ENCODE measurements at places on chromosomes 5 and 9.

DNA sequence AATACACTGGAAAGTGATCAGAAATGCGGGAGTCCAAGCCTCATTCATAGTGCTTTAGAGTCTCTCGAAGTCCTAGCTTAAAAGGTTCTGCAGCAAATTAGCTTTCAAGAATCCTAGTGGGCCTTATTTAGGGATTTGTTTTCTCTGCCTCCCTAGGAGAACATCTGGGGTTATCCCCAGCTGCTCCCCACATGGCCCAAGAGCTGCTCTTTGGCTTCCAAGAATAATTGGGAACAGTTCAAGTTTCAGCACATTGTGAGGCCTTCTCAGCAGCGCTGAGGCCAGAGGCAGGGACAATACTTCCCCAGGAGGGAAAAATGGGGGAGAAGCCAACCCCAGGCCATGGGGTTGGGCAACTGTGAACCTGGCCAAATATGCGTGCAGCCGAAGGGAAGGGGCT lies 108.7 kb downstream of the LIFR start:
- no peak for DNase-seq

- DNase-seq: no peak
These were observed 25.8 kb upstream of the PCA3 start for GRCh38 chr9:76738402-76738801.

- DNase-seq: peak; percentile 4
These were observed 50.1 kb downstream of the TMEM167A start for GRCh38 chr5:83026930-83027687.

DNA sequence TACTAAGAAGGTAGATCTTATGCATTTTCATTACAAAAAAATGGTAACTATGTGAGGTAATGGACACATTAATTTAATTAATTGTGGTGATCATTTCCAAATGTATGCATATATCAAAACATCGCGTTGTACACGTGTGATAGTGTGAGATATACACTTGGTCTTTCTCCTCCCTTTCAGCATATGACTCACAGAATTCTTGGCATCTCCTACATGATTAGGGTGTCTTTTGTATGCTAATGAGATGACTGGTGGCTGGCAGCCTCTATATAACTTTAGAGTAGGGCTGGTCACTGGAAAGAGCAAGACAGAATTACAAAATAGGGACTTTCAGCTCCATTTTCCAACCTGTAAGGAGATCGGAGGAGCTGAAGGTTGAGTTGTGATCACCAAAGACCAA lies 1167.6 kb downstream of the CDH12 start:
- no peak for DNase-seq

- no peak for DNase-seq
These were observed 63.4 kb downstream of the NR6A1 start for GRCh38 chr9:124707666-124708065.

GRCh38 chr9:35729101-35729500 lies 2.9 kb downstream of the TLN1 start:
- DNase-seq: no peak

DNA sequence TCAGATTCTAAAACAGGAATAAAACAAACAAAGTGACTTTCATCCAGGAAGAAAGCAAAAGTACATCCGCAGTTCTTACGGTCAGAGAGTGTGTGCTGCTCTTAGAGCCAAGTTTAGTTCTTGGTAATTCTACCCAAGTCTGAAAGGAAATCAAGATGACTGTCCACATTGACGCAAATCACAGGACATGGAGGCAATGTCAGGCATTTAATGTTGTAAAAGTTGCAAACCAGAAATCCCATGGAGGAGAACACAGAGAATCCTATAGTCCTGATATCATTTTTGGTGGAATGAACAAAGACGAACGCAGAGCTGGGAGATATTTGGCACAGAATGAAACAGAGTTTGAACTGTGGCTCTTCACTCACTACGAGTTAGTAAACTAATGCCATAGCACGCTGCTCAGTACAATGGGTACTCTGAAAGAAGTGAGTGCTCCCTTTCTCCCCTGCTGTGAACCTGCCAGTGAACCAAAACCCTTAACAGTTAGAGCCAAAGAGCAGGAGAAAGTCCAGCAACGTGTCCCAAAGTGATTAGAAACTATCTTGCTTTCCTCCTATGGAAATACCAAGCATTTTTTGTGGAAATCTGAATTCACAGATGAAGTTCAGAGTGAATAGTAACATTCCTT lies 74.3 kb downstream of the MUSK start:
- DNase-seq: peak; percentile 28

GRCh38 chr5:159824188-159825161 lies 91.8 kb upstream of the ADRA1B start:
- no peak for DNase-seq

GRCh38 chr9:22469928-22470544 lies 23.4 kb downstream of the DMRTA1 start:
- DNase-seq: peak; percentile 26

GRCh38 chr9:123816817-123817472 lies 113.0 kb downstream of the DENND1A start:
- no peak for DNase-seq

- DNase-seq: no peak
These were observed 12.4 kb downstream of the BRD3OS start for GRCh38 chr9:134037641-134038040.

DNA sequence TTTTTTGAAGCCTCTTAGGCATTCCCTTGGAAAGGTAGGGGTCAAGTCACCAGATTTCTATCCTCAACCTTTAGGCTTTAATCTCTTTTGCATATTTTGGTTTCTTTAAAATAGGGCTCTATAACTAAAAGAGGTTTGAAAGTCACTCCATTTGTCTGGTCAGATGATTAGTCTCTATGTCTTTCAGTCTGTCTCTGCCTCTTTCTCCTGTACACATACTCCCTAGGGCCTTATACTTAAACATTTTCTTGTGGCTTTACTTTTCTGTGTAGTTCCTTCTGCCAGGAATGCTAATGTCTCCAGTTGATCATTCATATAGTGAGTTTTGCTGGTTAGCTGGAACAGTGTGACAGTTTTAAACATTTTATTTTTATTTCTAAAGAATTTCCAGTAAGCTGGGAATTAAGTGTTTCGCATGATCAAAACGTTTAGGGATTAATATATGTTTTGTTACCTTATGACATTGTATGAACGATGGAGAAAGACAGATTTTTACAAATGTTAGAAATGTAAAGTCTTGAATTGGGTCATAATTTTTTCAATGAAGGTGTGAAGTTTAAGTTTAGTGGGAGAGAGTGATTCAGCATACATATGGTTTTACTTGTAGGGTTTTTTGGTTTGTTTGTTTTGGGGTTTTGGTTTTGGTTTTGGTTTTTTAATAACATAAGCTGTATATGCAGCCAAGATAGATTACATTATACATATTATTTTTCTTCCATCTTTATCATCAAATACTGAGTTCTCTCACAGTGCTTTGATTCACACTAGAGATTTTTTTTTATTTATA lies 90.6 kb downstream of the ZCCHC7 start:
- DNase-seq: no peak

DNA sequence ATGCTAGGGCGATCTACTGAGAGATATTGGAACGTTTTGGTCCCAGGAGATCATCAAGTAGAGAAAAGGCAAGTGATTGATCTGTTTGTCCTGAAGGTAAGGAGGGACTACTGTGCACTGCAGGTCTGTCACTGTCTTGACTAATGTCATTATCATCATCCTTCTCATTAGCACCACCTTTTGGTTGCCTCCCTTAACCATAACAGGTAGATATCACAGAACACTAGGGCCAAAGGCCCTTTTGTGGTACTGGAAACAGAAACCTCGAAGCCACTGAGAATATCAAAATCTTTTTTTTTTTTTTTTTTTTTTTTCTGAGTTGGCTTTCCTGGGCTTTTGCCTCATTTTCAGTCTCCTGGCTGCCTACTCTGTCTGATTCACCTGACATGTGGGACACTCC lies 134.0 kb downstream of the KCTD16 start:
- DNase-seq: no peak
